ENCODE measurements at places on chromosomes 5 and 9.
A peak's percentile ranks its signal among the peaks of the same experiment; 100 is the strongest.

GRCh38 chr9:122221183-122221811, 7.5 kb downstream of the LHX6 start:
- DNase-seq = no peak

GRCh38 chr9:136525841-136526499, 19.9 kb downstream of the NOTCH1 start:
- DNase-seq = no peak

DNA sequence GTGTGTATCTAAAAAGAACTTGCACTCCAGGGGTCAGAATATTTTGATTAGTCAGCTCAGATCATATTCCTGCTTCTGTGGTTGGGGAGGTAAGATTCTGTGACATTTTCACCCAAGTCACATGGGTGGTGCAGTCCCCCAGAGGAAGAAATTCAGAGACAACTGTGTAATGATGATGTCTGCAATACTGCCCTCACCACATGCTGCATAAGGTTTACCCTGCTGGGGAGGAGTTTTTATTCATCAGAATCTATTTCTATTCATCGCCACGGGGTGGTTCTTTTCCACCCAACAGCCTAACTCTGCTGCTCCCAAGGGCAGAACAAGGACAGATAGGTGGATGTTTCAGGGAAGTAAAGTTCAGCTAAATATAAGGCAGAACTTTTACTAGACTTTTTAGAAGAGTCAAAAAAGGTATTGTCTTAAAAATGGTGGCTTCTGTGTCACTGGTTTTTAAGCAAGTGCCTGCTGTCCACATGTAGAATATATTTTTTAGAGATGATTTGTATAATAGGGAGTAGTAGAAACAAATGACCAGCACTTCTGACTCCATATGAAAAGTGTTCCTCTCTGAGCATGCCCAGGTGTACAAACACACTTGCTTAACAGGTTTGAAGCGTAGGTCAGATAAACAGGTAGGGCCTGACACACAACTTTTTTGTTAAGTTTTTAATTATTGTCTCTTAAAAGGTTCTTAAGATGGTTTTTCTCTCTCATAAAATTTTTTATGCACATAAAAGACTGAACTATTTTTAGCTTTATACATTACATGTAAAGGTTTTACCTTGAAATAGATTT, 352.7 kb downstream of the LRRC70 start:
- DNase-seq = no peak

GRCh38 chr5:68071736-68072135, 143.8 kb upstream of the PIK3R1 start:
- no peak for DNase-seq

GRCh38 chr9:34899535-34900158, 58.4 kb upstream of the PHF24 start:
- DNase-seq = peak; percentile 26

DNA sequence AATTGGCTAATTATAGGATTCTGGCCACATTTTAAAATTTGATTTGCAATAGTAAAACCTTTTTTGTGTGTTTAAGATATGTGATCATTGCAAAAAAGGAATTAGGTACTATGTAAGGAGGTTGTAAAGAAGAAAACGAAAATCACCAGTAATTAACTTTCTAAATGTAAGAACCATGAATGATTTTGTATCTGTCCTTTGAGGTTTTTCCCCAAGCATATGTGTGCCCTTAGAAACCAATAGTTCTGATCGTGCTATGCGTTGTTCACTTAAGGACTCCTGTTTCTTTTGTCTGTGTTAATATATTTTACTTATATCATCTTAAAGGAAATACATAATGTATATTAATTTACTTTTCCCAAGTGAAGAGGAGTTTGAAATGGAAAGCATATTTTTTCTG, 410.2 kb downstream of the PSAT1 start:
- no peak for DNase-seq

DNA sequence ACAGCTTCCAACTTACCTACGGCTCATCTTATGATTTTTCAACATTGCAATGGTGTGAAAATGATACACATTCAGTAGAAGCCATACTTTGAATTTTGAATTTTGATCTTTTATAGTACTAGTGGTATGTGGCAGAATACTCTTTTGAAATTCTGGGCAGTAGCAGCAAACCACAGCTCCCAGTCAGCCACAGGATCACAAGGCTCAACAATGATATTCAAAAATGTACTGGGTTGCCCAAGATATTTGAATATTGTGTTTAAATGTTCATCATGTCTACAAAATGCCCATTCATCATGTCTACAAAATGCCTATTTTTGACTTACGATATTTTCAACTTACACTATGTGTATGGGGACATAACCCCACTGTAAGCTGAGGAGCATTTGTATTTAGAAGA, 81.3 kb upstream of the PRR16 start:
- no peak for DNase-seq

DNA sequence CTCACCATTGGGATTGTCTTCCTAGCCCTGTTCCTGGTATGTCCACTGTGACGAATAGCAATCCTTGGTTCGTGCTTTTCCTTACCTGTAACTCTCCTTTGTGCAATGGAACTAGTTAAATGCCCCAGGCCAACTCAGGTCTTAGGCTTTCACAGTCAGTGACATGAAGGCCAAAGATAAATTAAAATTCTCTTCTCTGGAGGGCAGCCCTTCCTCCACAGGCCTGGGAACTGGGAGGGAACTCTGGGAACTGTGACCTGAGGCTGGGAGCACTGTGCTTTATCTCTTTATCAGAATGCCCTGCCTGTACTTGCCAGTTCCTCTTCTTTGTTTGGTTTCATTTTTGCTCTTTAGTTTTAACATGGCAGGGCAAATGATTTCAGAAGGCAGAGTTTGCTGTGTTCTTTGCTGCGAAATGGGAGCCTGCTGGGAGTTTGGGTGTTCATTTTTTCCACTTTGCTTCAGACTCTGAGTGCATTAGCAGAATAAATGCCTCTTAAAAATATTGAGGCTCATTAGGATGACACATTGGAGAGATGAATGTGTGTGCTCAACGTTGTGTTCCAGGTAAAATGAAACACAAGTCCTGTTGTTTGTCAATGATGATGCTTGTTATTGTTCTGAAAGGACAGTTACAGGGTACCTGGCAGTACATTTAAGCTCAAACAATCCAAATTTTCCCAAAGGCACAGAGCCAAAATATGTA, 118.1 kb downstream of the NUDT12 start:
- no peak for DNase-seq

- no peak for DNase-seq
Observed at GRCh38 chr5:176157656-176158055, 80.6 kb upstream of the SIMC1 start.

GRCh38 chr5:159001247-159001646, 98.5 kb downstream of the EBF1 start:
- DNase-seq = no peak

- peak; percentile 26 for DNase-seq
Observed at GRCh38 chr5:170638454-170639220, 134.8 kb downstream of the KCNIP1 start.

- DNase-seq = no peak
Observed at GRCh38 chr9:88065619-88066018, 72.7 kb downstream of the SPATA31C2 start.

DNA sequence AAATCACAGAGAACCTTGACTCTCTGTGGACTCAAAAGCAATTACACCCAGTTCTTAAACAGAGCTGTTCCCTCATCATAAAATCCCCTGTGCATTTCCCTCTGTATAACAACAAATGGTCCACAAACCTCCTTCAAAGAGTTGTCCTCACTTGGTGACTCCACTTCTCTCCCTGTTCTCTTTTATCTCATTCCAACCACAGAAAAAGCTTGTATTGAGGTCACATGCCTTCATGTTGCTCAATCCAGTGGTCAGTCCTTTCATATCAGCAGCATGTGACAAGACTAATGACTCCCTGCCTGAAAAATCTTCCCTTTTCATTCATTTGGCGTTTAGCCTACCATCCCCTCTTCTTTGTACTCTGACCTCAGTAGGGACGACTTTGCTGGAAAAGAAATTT, 158.0 kb downstream of the DEPDC1B start:
- DNase-seq = no peak

- no peak for DNase-seq
Observed at GRCh38 chr5:38677636-38678035, 121.2 kb upstream of the LIFR start.

GRCh38 chr5:109546461-109546860, 136.7 kb upstream of the PJA2 start:
- DNase-seq = no peak

- no peak for DNase-seq
Observed at GRCh38 chr5:132280371-132281240, 13.6 kb upstream of the SLC22A4 start.

DNA sequence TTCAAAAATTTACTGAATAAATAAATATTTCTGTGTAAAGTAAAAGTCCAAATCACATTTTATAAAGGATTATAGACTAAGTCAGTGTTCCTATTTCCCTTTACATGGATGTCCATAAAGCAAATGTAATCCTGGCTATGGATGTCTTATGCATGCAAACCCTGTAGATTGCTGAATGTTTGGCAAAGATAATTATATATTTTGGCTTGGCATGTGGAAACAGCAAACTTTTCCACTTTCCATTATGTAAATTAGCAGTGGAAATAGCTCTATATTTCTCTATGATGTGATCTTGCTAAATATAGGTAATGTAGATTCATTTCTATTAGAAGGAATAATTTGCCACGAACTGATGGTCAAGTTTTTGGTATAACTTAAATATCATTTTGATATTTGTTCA, 66.5 kb downstream of the CWC27 start:
- no peak for DNase-seq

GRCh38 chr5:7714119-7714518, 136.8 kb downstream of the CFAP90 start:
- no peak for DNase-seq
